Stomach (tissue), 19 donors: ENCODE measurements at places on chromosomes 5 and 9. TPM values are rescaled to one million over a fixed set of nuclear protein-coding genes. Genes with fewer than 3 reads are reported as not detected.

GRCh38 chr5:78670701-78671269 lies 22.2 kb upstream of the LHFPL2 start:
- no peak for DNase-seq

GRCh38 chr9:27440888-27441740 lies 83.0 kb upstream of the IFNK start:
- no peak for DNase-seq

DNA sequence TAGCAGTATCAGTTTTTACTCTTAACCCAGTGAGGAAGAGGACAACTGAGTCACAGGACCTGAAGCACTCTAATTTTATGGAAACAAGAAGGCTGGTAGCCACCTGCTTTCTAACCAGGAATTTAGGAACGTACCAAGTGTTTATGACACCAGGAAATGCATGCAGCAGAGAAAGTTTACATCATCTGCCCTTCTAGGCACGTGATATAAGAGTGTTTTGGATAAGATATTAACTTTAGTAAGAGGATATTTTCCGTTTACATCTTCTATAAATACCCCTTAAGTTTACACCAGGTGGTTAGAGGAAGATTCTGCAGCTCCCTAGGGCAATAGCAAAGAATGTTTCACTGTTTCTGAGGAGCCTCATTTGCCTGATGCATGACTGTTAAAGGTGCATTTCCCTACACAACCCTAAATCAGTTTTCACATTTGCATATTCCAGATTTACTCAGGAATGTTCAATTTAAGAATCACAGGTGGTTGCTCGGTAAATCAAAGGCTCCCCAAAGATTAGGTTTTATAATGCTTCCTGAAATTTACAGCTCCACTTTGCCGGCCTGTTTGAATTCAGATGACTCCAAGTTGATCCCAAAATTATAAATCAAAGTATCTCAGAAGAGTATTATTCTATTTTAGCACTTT lies 1.8 kb downstream of the TSC1 start:
- DNase-seq = no peak

DNA sequence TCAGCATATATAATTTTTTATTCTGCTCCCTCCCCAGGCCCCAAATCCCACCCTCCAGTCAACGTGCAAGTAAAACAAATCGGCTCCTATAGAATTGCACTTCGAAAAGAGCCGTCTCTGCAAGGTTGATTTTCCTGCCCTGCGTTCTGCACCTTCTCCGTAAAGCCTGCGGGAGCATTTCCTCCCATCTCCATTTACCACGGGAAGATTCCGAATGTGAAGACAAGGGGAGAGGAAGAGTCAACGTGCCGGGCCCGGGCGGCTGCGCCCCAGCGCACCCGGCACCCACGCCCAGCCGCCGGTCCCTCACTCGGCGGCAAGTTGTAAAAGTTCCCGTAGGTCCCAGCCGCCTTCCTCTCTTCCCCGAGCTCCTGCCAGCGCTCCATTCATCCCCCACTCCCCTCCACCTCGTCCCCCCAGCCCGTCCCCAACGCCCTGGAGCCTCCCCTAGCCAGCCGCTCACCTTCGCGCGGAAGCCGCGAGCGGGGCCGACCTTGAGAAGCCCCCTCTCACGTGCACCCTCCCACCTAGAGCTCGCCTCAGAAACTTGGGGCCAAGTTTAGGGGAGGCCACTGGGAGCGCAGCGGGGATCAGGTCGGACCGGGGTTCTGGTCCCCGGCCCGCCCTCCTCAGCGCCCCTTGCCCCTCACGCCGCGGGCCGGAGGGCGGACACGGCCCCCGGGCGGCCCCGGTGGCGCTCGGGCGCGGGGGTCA lies 431 bp downstream of the BNC2 start:
- DNase-seq = peak; percentile 58

DNA sequence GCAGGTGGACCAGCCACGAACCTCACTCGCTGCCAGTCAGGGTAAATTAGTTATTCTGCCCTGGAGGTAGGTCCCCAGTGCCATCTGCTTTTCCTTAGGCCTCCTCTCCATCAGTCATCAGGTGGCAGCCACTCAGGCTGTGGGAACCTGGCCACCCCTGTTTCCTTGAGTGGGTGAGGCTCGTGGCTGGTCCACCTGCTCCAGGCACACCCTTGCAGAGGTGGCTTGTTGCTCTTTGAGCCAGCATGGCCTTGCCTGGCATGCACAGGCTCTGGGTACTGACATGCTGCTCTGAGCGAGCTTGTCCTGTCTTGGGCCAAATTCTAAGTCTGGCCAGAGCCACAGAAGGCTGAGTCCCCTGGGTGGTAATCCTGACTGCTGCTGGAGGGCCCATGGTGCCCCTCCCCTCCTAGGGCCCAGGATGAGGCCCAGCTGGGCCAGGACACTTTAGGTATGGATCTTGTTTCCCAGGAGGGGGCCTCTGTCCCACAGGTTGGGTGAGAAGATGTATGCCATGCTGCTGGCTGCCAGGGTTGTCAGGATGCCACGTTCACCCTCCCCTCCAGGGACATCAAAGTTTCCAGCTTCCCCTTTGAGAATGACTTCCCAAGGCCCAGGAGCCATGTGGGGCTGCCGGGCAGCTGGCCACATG lies 17.0 kb upstream of the ZNF484 start:
- DNase-seq = no peak

DNA sequence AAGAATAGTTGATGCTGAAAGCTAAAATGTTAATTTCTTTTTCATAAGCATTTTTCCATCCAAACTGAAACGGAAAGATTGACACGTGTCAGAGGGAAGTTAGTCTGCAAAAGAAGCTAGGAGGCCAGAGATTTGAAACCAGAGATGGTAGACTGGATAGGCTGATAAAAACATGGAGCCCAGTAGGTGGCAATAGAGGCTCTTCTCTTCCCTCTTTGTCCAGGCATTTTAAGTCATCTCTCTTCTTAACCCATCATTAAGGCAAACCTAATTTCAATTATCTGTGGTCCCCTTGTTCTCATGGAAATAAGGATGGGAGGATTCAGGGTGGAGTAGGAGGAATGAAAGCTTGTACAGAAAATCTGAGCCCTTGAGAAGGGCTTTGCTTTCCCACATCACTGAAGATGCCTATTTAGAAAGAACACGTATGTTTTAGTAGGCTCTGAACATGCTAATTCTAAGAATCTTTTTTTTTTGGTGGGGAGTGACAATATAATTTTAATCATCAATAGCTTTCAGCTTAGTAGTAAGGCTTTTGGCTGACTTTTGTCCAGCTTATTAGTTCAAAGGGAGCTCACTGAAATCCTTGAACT lies 66.6 kb downstream of the ZNF474 start:
- peak; percentile 78 for DNase-seq

DNA sequence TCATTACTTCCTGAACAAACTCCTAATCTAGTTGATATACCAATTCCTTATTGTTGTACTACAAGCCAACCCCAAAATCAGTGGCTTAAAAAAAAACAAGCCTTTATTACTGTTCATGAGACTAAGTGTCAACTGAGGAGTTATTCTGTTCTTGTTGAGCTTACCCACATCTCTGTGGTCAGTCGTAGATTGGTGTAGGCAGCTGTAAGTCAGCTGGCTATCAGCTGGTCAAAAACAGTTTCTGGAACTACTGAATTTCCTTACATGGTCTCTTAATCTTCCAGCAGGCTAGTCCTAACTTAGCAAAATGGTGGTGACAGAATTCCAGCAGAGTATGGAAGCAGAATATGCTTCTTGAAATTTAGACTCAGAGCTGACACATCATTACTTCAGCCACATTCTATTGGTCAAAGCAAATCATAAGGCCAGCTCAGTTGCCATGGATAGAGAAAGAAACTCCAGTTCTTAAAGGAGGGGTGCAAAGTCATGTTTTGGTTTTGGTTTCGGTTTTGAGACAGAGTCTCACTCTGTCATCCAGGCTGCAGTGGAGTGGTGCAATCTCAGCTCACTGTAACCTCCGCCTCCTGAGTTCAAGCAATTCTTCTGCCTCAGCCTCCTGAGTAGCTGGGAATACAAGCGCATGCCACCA lies 386.1 kb upstream of the MPDZ start:
- no peak for DNase-seq

DNA sequence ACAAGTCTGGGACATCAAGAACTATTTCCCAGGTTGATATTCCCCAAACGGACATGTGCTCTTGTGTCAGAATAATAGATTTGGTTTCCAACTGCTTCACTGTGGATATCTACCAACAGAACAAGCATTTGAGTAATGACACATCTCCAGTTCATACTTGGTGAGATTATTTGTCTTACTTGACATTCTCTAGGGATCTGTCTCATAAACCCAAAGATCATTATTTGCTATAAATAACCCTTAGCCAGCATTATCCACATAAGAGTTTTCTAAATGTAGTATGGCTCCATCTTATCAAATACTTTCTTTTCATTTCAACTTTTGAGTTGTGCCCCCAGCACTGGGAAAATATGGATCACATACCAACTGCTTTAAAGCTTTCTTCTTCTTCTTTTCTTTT lies 1063.9 kb upstream of the CDH18 start:
- DNase-seq = no peak

SPINK13 gene
- not detected for total RNA-seq

PDZD2 gene
- total RNA-seq = 10.6 TPM

KIF24 gene
- 2.0 TPM for total RNA-seq

- no peak for DNase-seq
These were observed 505 bp downstream of the C5orf34 start for GRCh38 chr5:43514471-43514815.

SLC25A2 gene
- not detected for total RNA-seq
